ENCODE measurements at places on chromosomes 6 and 20.

DNA sequence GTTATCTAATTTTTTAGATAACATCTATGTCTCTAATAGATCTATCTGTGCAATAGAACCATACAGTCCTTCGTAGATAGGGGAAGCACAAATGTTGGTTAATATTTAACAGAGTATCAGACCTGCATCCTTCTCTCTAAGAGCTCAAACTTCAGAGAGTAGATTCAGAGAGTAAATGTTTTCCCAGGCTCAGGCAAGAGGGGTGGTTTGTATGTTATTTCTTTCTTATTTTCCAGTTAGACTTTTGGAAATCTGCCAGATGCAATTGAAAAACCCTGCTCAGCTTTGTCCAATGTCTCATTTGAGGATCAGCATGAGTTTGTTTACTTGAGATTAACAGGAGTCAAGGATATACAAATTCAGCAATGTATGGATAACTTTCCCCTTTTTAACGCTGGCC is 361.9 kb downstream of the BCKDHB start:
- DNase-seq: no peak

GRCh38 chr6:133241086-133241900 is at the start of gene EYA4:
Gene EYA4, plus strand, starts transcription at chr6:133241357. Its CDS starts 33,424 bp downstream, at chr6:133274781.
- DNase-seq: no peak

GRCh38 chr20:1824181-1824580 is 71.0 kb upstream of the SIRPA start:
- no peak for DNase-seq

- no peak for DNase-seq
Observed at GRCh38 chr6:148954934-148955333, 208.1 kb downstream of the UST start.

DNA sequence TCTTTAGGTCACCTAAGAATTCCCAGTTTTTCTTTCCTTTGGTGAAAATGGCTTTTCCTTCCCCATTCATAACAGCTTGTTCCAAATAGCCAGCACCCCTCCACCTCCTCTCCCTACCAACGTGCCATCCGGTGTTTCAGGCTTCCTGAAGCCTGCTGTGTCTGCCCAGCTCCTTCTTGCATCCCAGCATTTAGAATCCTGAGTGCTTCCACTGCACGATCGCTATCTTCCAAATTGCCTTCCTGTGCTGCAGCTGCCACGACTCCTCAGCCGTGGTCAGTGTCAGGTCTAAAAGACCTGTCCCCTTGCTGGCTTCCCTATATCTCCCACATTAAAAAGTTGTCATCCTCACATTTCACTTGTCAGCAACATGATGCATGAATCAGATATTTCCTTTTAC is 550.3 kb upstream of the JARID2 start:
- DNase-seq: no peak

GRCh38 chr6:54192993-54193392 is 81.8 kb downstream of the MLIP start:
- no peak for DNase-seq

GRCh38 chr20:36773107-36773596 is 411 bp downstream of the DSN1 start:
- no peak for DNase-seq

DNA sequence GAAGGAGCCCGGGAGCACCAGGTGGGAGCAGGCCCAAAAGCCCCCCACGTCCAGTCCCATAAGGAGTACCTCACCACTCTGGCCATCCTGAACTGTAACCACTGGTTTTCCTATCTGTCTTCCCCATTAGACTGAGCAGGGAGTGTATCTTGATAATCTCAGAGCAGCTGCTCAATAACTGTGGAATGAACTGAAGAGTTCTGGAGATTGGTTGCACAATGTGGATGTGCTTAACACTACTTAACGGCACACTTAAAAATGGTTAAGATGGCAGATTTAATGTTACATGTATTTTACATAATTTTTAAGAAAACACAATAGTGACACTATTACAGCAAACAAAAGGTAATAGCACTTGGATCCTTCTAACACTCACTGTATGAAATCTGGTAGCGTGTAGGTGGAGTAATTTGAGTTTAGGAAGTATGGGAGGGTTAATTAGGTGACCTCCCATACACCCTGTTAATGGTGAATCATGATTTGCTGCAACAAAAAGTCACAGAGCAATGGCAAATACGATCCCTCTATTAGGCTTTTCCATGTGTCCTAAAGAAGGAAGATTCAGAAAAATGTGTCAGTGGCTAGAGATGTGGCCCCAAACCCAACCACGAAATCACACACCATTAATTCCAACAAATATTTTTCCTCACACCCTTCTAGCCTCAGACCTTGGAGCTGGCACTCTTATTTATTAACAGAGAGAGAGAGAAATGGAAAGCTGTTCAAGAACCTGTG is 18.4 kb downstream of the TRAM2 start:
- DNase-seq: no peak

- no peak for DNase-seq
Observed at GRCh38 chr6:12395898-12396297, 105.7 kb downstream of the EDN1 start.

DNA sequence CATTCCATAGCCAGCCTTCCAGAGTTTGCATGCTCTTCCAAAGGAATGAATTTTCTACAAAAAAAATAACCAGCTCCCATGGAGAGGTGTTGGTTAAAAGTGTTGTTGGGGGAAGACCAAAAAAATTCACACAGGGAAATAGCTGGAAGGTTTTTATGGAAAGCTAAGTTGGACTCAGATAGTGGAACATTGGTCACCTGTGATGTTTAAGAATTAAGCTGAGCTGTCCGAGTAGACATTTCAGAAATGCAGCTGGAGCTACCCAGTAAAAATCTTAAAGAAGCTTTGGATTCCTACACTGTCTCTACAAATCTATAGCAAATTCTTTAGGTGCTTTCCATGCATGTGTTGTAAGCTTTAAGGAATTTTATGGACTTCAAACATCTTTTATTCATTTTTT is 155.5 kb downstream of the THBS2 start:
- DNase-seq: no peak

GRCh38 chr6:1986454-1987243 is 258.8 kb downstream of the GMDS start:
- no peak for DNase-seq

- no peak for DNase-seq
Observed at GRCh38 chr6:167762259-167762962, 64.3 kb upstream of the AFDN start.

Data from activated B cell treated with CpG ODN at 0.5 μM for 24 hours (primary cell).